ENCODE measurements at places on chromosomes 3 and 15.

DNA sequence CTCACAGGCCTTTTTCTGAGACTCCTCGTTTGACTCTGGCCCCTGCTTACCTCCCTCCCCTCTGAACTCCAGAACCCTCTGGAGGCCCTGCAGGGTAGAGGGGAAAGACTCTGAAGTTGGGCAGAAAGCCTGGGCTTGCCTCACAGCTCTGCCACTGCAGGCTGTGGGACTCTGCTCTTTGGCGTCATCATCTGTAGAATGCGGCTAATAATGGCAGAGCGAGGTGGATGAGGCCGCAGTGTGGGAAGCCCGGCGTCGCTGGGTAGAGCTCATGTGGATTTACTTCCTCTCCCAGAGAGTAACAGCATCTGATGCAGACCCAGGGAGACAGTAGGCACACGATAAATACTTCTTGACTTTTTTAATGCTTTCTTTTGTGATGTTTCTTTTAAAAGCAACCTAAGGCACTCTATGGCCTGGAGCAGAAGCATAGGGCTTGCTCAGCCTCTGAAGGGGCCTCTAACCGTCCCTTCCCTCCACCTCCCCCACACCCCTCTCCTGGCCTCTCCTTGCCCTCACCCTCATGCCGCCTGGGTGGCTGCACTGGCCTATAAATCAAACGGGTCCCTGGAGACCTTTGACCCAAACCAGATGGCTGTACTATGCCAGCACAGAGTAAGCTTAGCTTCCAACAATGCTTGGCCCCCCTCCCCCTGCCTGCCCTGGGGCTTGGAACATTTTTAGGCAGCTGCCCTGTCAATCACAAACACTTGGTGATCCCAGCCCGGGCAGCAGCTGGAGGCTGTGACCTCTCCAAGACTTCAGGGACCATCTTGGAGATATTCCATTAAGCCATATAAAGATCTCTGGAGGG, 32.9 kb downstream of the SPSB4 start:
- no peak for DNase-seq

- DNase-seq, result no peak
Observed at GRCh38 chr3:142098964-142099363, 50.4 kb downstream of the TFDP2 start.

GRCh38 chr15:90062973-90063769, 39.1 kb downstream of the IDH2 start:
- no peak for DNase-seq

- no peak for DNase-seq
Observed at GRCh38 chr3:56254835-56255234, 213.4 kb downstream of the ERC2 start.

DNA sequence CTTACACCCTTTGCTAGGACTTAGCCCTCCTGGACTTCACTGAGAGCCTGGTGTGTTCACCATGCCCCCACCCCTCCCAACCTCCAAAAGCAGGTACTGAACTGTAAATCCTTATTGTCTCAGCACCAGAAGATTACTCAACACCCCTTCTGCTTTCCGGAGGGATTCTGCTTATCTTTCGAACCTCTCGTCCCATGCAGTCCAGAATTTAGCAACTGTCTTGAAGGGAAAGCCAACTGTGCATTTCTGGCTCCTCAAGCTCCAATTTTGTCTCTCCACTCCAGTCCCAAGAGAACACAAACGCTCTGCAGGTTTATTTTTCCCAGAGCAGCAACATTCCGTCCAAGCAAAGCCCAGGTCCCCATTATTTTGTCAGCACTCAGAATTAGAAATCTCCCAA, 49.6 kb downstream of the RFTN1 start:
- no peak for DNase-seq

DNA sequence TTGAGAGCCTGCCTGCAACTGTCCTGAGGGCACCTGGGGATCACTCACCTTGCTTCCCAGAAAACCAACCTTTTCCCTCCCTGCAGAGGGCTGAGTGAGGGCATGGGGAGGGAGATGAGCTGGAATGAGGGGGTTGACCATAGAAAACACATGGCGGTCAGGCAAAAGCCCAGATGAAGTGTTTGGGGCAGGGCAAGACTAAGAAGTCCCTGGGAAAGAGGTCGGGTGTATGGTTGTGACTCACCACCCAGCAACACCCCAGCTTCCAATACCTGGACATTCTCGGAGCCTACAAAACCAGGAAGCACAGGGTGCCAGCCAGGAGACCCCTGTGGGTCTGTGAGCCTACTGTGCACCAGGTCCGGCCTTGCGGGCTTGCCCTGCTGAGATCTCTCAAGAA, 95.3 kb upstream of the ATP2B2 start:
- DNase-seq, result no peak
